Left cardiac atrium (tissue), 4 donors: ENCODE measurements at places on chromosomes 7 and 10.

GRCh38 chr10:116001262-116001857 lies 271.6 kb downstream of the GFRA1 start:
- DNase-seq: peak; percentile 22

GRCh38 chr10:15642095-15642494 lies 77.6 kb downstream of the ITGA8 start:
- DNase-seq: no peak

- DNase-seq: no peak
Observed at GRCh38 chr7:50308203-50308531, 3.7 kb downstream of the IKZF1 start.

DNA sequence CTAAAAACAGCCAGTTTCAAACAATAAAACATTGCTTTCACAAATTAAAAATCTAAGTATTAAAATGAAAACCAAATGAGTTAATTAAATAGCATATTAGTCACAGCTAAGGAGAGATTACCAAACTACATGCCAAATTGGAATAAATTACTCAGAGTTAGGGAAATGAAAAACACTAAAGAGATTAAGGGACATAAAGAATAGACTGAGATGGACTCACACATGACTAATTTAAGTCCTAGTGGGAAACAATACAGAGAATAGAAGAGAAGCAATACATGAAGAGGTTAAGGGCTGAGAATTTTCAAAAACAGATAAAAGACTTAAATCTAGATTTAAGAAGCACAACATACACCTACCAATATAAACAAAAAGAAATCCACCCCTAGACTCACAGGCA lies 110.6 kb downstream of the ZFAND4 start:
- no peak for DNase-seq

DNA sequence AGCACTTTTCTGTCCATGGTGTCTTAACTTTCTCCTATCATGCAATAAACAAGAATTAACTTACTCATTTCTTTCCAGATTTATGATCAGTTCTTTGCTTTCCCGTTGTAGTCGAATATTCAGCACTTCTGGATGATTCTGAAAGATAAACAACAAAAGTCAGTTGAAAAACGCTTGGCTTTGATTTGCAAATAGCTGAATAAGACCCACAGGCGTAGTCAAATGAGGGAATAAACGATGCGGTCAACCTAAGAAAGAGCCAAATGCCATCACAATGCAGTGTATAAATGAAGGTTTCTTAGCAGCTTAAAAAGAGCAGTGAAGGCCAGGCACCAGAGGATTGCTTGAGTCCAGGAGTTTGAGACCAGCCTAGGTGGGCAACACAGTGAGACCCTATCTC lies 109.4 kb downstream of the ADAM12 start:
- DNase-seq: no peak

- DNase-seq: no peak
Observed at GRCh38 chr10:35546824-35547225, 58.3 kb upstream of the GJD4 start.

DNA sequence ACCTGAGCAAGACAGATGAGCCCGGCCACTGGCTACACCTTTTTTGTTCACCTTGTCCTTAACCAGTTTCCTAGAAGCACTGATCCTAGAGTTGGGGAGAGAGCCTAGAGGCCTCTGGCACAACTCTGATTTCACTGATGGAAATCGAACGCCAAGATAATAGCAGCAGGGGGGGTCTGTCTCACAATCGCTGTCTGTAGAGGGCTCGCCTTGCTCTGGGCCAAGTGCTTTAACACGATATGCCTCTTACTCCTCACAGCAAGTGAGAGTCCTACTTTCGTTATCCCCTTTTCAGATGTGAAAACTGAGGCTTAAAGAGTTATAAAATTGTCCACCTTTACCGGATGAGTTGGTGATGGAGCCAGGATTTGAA lies 472 bp downstream of the RASSF4 start:
- no peak for DNase-seq

DNA sequence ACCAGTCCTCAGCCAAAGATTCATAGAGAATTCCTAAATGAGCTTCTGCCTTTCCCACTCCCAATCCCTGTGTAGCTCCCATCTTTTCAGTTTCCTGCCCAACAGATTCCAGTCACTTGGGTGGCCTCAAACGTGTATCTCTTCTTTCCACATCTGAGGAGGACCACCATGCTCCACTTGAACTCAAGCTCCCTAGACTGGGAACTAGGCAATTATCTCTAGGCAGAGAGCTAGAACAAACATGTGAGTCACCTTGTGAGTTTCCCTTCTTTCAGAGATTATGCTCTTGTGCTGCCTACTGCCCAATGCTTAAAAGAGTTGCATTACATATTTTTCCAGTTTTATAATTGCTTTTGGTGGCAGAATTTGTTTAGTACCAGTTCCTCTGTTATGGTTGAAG lies 178.0 kb downstream of the MDFIC start:
- no peak for DNase-seq
